ENCODE measurements at places on chromosomes 7 and 10.

DNA sequence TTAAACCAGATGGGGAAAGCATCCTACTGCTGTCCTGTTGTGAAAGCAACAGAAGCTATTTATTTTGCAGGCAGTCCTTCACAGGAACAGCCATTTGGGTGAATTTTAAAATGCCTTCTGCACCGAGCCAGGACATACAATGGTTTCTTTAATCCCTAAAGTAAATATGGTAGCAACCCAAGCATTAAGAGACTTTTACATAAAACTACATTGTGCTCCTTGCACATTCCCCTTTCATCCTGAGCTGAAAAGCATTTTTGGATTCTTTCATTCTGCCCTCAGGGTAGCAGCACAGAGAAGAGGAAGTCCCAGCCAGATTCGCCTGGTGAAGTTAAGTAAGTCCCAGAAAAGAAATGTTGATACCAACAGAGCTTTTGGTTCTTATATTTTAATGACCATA, 84.0 kb upstream of the FAM3C start:
- peak; percentile 42 for DNase-seq

GRCh38 chr10:37436357-37436756, 311.0 kb downstream of the ANKRD30A start:
- DNase-seq: no peak

DNA sequence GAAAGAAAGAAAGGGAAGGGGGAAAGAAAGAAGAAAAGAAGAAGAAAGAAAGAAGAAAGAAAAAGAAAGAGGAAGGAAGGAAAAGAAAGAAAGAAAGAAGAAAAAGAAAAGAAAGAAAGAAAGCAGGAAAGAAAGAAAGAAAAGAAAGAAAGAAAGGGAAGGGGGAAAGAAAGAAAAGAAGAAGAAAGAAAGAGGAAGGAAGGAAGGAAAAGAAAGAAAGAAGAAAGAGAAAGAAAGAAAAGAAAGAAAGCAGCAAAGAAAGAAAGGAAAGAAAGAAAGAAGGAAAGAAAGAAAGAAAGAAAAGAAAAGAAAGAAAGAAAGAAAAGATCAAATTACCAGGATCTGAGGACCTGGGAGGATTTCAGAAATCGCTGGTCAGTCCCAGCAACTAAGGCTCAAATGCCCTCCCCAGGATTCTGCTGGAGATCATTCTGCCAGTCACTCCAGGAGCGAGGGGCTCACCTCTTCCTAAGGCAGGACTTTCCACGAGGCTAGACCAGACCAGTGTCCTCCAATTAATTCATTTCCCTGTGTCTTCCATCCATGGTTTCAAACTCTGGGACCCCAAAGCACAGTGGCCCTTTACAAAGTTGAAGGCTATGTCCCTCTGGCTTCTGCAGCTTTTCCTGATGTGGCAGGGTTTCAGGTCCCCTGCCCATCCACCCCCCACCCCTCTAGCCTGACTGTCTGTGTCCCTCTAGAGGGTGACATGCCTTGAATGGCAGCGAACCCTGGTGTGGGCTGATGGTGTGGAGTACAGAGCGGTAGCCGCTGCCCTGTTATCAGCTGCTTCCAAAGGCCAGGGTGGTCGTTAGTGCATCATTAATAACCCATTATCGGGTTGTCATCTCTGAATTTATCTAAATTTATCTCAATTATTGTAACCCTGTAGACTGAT, 77.9 kb downstream of the PARP12 start:
- DNase-seq: no peak

DNA sequence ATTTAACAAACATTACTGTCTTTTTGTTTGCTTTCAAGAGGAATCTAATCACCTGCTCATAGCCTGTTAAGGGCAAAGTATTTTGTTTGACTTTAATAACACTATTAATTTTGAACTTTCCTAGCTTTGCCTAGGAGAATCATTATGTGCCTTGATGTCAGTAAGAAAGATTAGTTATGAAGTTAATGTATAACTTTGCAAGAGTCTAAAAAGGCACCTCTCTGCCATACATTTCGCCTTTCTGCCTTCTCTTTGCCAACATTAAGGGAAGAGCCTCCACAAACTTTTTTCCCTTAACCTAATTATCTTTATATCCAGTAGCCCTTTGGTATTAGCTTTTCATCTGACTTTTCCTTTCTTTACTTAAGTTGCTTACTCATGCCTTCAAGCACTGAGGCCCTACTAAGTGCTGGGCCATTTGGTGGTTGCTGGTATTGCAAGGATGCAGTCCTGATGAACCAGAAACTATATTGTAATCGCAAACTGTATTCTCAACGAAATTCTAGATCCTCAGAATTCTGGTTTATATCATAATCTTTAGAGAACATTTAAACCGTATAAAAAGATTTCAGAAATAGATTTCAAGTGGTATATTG, 108.5 kb downstream of the SND1 start:
- no peak for DNase-seq

GRCh38 chr10:118957966-118958365, 71.5 kb upstream of the NANOS1 start:
- DNase-seq: no peak

GRCh38 chr10:65183236-65183635, 1662.0 kb downstream of the REEP3 start:
- DNase-seq: no peak

- no peak for DNase-seq
These were observed 4.3 kb upstream of the JAKMIP3 start for GRCh38 chr10:132061465-132061864.

DNA sequence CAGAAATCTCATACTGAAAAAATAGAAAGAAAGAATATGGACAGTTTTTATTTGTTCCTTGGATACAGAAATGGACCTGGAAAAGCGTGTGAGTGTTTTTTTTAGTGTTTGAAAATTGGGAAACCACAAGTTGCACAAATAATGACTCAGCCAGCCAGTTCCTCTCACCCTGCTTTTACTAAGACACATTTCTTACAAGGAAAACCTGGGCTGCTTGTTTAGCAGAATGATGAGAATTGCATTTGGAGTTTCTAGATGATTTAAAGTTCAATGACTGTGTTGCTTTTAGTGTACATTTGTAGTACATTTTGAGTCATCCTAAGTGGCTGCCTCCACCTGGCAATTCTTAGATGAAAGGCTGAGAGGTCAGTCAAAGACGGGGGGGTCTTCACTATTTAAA, 218.7 kb downstream of the ABCA13 start:
- DNase-seq: no peak

DNA sequence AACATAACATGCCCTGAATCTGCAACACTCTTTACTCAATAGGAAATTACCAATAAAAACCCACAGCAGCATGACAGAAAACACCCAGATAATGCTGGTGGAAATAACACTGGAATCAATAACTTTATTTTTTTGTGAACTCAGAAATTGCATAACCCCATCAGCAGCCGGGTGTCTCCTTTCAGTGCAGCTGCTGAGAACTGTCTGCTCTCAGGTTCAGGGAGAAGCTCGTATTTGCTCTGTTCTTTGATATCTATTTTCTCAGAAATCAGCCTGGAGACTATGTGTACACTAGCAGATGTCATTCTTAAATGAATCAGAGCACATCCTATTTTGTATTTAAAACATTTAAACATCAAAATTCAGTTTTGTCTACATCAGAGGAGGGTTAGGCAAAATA, 506.0 kb downstream of the POM121L12 start:
- DNase-seq: no peak

DNA sequence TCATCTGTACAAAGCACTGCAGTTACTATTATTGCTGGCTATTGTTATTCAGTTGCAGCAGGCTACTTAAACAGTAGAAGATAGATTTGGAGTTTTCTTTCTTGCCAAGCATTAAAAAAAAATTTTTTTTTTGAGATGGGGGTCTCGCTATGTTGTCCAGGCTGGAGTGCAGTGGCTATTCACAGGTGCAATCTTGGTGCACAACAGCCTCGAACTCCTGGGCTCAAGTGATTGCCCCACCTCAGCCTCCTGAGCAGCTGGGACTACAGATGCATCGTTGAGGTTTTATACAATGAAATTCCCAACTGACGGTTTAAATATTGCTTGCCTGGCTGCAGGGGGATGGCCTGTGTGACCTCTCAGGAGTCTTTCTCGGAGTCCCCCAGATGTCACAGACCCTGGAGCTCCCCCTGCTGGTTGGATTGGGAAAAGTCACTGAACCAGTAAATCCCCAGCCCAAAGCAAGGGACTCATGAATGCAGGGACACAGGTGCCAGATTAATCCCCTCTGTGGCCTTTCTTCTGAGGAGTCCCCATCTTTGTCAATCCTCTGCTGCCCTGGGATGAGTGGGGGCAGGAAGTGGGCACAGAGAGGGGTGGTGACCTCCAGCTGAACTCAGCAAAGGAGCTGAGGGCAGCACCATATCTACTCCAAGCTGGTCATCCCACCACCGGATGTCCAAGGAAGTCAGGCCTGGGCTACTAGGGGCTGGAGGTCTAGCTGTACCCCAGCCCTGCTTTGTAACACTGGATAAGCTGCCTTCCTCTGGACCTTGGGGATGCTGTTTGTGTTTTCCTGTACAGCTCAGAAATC, 149.6 kb downstream of the C10orf105 start:
- DNase-seq: peak; percentile 63

DNA sequence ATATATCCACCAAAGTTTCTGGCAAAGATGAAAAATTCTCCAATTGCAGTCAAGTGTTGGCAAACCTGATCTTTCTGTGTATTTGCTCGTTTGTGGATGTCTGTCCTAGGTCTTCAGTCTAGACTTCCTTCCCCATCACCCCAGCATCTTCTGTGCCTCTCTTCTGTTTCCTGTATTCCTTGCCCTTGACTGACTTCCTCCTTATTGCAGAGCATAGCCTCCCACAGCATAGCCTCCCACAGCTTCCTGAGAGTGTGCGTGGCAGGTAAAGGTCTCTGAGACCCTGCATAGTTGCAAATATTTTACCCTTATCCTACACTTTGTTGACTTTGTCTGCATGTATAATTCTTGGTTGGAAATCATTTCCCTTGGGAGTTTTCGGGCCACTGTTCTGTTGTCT, 18.4 kb downstream of the SLC18A2 start:
- no peak for DNase-seq

DNA sequence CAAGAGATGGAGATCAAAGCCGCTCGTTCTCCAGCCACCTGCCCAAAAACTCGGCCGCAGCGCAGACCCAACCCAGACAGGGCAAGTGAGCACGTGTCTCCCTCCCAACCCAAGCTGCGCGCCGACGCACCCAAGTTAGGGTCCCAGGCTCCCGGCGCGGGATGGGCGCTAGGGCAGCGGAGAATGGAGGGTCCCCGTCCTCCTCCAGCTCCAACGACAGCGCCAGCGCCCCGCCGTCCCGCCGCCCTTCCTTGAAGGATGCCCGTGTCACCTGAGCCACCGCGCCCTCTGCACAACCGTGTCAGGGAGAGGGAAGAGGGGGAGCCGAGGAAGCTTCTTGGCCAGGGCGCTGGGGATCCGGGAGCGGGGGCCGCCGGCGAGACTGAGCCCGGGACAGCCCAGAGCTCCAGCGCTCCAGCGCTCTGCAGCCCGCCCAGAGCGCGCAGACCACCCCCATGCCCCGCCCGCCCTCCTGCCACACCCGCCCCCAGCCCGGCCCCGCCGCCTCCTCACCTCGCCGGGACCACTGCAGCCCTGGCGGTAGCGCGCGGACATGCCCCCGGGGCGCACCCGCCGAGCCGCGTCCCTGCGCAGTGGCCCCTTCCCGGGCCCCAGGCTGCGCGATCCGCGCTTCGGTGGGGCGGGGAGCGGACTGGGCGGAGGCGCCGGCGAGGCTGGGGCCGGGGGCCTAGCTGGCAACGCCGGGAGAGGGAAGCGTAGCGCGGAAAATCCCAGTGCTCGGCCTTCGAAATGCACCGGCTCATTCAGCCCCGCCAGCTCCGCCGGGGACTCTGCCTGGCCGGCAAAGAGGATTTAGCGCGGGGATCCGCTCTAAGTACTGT, at the start of gene SLC16A12:
Gene SLC16A12 (minus strand): TSS at position 424 of the 842 bp plus-strand sequence. CDS start 73,016 bp downstream, outside the sequence.
- DNase-seq: no peak

DNA sequence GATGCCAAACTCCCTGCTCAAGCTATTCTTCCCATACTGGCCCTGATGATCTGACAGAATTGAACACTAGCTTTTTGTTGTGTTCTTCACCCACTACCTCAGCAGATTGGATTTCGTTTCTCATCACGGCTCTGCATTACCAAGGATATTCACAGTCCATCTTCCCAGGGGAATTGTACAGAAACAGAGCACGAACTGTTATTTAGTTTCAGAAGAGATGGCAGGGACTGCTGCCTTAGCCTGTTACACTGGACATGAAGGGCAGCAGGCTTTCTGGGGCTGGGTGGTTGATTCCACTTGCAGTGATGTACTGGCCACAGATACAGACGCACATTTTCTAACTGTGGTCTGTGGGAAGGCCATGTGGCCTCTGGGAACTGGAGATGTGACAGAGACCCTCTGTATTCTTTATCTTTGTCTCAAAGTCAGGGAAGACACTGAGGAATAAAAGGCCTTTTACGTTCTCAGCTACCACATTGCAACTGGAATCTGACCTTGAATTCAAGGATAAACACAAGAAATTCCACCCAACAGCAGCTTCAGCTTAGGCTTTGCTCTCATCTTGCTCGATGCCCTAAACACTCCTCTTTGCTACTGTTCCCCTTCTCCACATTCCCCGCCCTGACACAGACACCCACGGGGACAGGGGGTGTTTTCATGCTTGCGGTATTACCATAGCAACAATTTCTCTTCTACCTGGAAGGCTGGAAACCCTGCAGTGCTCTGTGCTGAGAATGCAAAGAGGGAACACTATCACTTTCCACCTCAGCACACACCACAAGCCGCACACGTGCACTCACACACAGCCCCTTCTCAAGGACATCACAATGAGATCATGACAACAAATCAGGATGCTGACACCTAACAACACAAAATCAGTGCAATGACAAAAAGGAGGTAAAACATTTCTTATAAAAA, 81.7 kb downstream of the RNF216 start:
- DNase-seq: no peak

- DNase-seq: no peak
These were observed 171.0 kb downstream of the SEM1 start for GRCh38 chr7:96538632-96539031.

GRCh38 chr10:94059178-94059883, 65.6 kb downstream of the PLCE1 start:
- DNase-seq: no peak

- no peak for DNase-seq
These were observed 118.6 kb upstream of the PARD3 start for GRCh38 chr10:34933676-34934075.

GRCh38 chr7:43856996-43857395, 12.3 kb downstream of the MRPS24 start:
- no peak for DNase-seq

DNA sequence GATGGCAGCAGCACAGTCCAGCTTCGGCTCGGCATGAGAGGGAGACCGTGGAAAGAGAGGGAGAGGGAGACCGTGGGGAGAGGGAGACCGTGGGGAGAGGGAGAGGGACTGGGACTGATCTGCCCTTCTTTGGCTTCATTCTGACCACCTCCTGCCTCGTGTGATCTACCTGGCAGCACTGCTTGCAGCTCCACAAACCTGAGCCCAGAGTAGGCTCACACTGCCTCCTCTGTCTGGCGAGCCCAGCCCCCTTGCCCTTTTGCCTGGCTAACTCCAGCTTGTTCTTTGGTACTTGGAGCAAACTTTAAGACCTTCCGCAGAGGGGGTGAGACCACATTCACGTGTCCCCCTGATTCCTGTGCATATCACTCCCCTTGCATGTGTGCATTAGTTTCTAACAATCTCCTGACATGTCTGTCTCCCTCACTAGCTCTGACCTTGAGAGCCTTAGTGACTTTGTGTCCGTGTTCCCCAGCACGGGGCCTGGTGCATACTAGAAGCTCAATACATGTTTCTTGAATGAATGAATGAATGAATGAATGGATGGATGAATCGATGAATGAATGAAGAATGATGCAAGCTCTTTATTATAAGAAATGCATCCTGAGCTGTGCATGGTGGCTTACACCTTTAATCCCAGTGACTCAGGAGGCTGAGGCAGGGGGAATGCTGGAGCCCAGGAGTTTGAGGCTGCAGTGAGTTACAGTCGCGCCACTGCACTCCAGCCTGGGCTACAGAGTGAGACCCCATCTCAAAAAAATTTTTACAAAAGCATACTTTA, 31.2 kb downstream of the UBTD1 start:
- no peak for DNase-seq

- no peak for DNase-seq
These were observed 494.5 kb downstream of the DNAJB6 start for GRCh38 chr7:157831143-157831905.

Data from NT2/D1 (cell line).